ENCODE measurements at places on chromosomes 16 and 17.

DNA sequence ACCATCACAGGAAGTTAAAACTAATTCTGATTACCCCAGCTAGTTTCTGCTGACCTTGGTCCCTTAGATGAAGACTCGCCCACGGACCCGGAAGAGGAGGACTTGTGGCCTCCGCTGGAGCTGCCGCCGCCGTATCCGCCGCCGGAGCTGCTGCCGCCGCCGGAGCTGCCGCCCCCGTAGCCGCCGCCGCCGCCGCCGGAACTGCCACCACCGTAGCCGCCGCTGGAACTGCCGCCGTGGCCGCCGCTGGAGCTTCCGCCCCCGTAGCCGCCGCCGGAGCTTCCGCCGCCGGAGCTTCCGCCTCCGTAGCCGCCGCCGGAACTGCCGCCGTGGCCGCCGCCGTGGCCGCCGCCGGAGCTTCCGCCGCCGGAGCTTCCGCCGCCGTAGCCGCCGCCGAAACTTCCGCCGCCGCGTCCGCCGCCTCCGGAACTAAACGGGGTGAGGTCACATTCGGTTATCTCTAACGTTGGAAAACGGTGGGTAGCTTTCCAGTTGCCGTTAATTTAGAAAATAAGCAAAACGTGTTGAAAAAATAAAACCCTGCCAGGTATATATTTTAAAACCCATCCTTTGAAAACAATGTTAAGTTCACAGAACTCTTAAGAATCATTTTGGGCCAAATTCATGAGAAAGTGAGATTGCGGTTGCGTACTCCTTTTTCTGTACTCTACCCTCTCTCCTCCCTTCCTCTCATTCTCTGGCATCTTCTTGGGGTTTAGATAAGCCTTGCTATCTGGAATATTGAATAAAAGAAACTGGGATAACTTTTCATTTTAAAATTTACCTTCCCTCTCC is 3.5 kb downstream of the KRT10 start:
- peak; percentile 63 for DNase-seq

GRCh38 chr17:63075969-63076368 is 109.9 kb downstream of the TANC2 start:
- DNase-seq: no peak

GRCh38 chr17:56979091-56979480 is 1.2 kb downstream of the SCPEP1 start:
- no peak for DNase-seq

- no peak for DNase-seq
Measured at GRCh38 chr17:58150394-58150793, 2.2 kb downstream of the OR4D1 start.

DNA sequence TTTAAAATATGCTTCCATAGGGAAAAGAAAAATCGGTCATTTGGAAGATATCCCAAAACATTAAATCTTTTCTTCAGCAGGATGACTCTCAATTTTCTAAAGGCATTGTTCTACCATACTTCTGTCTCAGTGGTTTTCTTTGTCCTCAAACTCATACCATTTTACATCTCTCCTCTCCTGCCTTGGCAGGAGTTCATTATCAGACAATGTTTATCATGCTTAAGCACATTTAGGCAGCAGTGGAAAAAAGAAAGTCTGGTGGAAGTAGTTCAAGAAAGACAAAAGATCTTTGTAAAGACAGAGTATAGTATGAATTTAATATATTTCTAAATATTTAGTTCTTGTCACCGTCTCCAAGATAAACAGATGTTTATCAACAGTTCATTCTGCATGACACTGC is 68.2 kb downstream of the CDK12 start:
- DNase-seq: no peak

- no peak for DNase-seq
Measured at GRCh38 chr17:82822281-82822680, 17.5 kb downstream of the ZNF750 start.

- DNase-seq: no peak
Measured at GRCh38 chr17:37284191-37284590, 91.6 kb upstream of the C17orf78 start.

DNA sequence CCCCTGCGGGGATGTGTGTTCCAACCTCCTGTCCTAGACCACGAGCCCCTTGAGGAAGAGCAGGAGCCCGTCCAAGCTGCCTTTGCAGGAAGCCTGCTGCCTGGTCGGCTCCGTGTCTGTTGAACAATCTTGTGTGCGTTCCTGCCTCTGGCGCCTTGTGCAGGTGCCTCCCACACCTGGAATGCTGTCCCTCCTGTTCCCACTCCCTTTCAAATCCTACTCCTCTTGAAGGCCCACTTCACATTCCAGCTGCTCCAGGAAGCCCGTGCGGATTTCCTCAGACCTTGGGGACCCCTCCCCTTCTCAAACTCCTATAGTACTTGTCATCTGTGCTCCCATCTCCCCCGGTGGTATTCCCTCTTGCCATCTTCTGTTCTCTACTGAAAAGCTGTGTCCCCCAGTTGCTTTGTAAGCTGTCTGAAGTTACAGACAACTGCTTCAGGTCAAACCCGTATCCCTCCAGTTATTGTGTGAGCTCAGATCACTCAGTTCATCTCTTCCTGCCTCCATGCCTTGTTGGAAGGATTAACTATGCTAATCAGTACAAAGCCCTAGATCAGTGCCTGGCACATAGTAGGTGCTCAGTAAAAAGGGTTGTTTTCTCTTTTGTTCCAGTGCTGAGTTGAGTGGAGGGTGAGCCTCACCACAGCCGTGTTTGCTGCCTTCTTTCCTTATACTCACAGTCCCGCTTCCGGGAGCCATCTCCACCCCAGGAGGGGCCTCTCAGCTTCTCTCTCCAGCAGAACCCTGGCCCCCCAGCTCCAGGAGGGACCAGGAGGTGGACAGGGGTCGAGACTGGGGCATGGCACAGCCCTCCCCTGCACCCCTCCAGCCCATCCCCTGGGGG is 241.8 kb upstream of the CIBAR2 start:
- DNase-seq: no peak
